ENCODE measurements at places on chromosomes 2 and 18.

DNA sequence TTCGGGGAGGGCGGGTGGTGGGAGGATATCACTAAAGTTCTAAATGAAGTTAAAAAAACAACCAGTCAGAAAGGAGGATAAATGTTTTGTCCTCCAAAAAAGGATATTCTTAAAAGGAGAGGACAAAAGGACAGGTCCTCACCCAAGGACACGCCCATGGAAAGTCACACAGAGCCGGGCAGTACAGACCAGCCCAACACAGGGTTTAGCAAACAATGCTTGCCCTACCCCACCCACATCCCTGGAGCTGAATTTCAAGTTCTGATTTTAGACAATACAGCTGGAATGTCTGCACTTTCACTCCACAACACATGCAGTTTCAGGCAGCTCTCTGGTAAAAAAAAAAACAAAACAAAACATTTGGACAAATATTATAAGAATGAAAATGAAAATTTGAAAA is 67.9 kb downstream of the SLC9A4 start:
- no peak for DNase-seq

DNA sequence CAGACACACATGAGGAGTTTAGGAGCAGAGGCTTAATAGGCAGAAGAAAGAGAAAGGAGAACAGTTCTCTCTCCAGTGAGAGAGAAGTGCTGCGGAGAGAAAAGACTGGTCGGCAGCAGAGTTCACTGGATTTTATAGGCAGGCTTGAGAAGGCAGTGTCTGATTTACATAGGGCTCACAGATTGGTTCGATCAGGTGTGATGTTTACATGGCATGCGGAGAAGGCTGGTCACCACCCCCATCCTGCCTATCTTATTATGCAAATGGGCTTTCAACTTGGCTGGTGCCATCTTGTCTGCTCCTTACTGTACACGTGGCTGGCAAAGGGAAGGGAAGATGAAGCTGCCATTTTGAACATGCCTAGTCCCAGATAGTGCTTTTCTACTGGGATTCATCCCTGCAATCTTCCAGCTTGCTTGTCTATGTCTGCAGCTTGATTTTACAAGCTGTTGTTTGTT is 113.4 kb downstream of the AP1S3 start:
- no peak for DNase-seq

- DNase-seq, result no peak
Observed at GRCh38 chr2:36420569-36421181, 65.1 kb downstream of the CRIM1 start.

GRCh38 chr2:129443235-129443864 is 536.1 kb upstream of the RAB6C start:
- DNase-seq, result no peak
